Adipose tissue (tissue), 3 donors: ENCODE measurements at places on chromosomes 13 and 19. TPM values are rescaled to one million over a fixed set of nuclear protein-coding genes. Genes with fewer than 3 reads are reported as not detected.

Gene OR7A5
- not detected for polyA plus RNA-seq

Gene FCGBP
- 2.9 TPM for polyA plus RNA-seq

Gene SERP2
- polyA plus RNA-seq: 9.0 TPM

Gene CCDC169
- polyA plus RNA-seq: 0.79 TPM

Gene SHD
- polyA plus RNA-seq: not detected

Gene KLK15
- not detected for polyA plus RNA-seq

Gene DIAPH3
- polyA plus RNA-seq: 0.24 TPM

Gene AZU1
- 3.3 TPM for polyA plus RNA-seq

Gene RHPN2
- 2.2 TPM for polyA plus RNA-seq

Gene TSSK6
- polyA plus RNA-seq: 1.1 TPM

Gene FBXO27
- polyA plus RNA-seq: 19.0 TPM

Gene SLC46A3
- polyA plus RNA-seq: 4.4 TPM

Gene PRX
- polyA plus RNA-seq: 4.5 TPM

Gene ZNF549
- 1.9 TPM for polyA plus RNA-seq

Gene MYO1F
- 18.9 TPM for polyA plus RNA-seq

Gene TRAPPC2B
- 8.9 TPM for polyA plus RNA-seq

Gene ZNF667
- 0.98 TPM for polyA plus RNA-seq

Gene PPFIA3
- polyA plus RNA-seq: 8.9 TPM

Gene TMEM147
- 107 TPM for polyA plus RNA-seq

Gene LRP3
- 11.1 TPM for polyA plus RNA-seq

Gene LRRC8E
- polyA plus RNA-seq: 4.1 TPM

Gene TTC9B
- not detected for polyA plus RNA-seq

Gene KCNK6
- 11.3 TPM for polyA plus RNA-seq
